ENCODE measurements at places on chromosomes 5 and 9. TPM values are rescaled to one million over a fixed set of nuclear protein-coding genes. Genes with fewer than 3 reads are reported as not detected.

Gene RETREG1
- 13.5 TPM for total RNA-seq

Gene RNF180
- not detected for total RNA-seq

Gene SAP30L
- total RNA-seq = 28.9 TPM

Gene FAM163B
- total RNA-seq = not detected

Gene CTNND2
- 0.21 TPM for total RNA-seq

Gene PRUNE2
- 0.39 TPM for total RNA-seq

Gene GRM6
- not detected for total RNA-seq

Gene TTC23L
- not detected for total RNA-seq

Gene ANKRD18B
- 2.9 TPM for total RNA-seq

Gene RNF224
- total RNA-seq = not detected

Gene DENND1A
- total RNA-seq = 22.8 TPM

Gene SPINK7
- total RNA-seq = not detected

- ATAC-seq = no peak
Observed at GRCh38 chr9:76913467-76913866, 7.6 kb upstream of the PRUNE2 start.

- ATAC-seq = no peak
Observed at GRCh38 chr5:171481571-171482433, 62.4 kb downstream of the FGF18 start.

DNA sequence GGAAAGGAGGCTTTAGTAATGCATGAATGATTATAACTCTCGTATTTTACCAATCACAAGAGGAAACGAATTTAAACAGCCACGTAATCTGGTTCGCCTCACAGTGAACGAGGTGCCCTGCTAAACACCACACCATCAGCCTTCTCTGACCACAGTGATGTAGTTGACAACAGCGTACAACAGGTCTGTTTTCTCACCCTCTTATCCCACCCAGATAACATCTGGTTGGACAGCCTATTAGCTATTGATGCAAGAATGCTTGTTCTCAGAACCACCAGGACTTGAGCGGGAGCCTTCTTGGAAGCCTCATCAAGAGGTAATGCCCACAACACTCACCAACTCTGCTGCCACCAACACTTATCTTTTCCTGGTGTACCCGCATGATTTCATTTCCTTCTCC lies 23.3 kb downstream of the SLC1A3 start:
- no peak for ATAC-seq

DNA sequence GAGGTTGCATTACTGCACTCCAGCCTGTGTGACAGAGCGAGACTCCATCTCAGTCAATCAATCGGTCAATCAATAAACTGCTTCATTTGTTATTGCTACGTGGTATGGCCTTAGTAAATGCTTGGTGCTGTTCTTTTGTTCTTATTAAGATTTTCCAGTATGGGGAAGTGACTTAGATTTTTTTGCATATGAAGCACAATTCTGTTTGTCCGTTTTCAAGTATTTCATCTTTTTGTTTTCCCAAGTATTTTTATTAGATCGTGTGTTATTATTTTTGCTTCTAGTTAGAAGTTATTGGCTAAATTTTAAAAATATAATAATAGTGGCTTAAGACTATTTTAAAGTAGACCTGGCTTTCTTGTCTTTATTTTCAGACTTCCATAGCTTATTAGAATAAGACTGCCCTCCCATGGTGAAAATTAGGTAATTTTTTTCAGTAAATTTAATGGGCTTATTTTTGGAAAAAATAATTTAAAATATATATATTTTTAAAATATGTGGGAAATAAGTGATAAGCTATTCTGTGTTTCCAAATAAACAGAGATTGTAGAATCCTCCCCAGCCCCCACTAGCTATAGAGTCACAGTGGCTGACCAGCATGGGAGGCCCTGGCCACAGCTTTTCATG lies 14.7 kb upstream of the OMD start:
- no peak for ATAC-seq

GRCh38 chr9:124456341-124457078 lies 6.3 kb downstream of the ADGRD2 start:
- ATAC-seq = no peak

DNA sequence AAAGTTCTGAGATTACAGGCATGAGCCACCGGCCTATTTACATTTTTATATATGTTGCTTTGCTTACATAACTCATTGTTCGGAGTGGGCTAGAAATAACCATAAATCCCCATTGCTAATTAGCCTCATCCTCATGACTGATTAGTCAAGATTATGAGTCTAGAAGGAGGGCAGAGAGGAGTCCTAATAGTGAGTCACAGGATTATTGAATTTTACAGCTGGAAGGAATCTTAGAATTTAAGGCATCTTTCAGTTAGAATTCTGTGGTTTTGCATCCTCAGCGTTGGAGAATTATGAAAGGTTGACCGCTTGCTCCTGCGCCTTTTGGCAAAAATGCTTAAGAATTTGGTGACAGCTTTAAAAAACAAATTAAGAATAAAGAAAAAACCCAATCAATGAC lies 2.6 kb upstream of the PBX3 start:
- no peak for ATAC-seq

- ATAC-seq = no peak
Observed at GRCh38 chr9:72431036-72431435, 66.0 kb upstream of the ZFAND5 start.

GRCh38 chr5:157168286-157168685 lies 2.2 kb upstream of the GARIN3 start:
- ATAC-seq = no peak

DNA sequence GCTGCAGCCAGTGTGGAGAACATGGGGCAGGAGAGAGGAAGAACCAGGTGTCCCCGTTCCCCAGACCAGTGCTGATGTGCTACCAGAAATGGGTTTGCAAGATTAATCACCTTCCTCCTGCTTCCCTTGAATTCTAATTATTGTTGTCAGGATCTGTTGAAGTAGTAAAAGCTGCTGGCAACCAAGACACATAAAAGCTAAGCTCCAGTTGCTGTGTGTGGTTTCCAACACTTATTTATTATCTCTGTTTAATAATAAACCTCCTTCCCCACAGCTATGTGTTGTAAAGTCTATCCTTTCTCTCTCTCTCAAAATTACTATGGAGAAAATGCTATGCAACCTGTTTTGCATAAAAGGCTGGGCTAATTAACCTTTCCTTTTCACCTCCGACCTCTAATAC lies 2.3 kb upstream of the RETREG1 start:
- ATAC-seq = no peak

DNA sequence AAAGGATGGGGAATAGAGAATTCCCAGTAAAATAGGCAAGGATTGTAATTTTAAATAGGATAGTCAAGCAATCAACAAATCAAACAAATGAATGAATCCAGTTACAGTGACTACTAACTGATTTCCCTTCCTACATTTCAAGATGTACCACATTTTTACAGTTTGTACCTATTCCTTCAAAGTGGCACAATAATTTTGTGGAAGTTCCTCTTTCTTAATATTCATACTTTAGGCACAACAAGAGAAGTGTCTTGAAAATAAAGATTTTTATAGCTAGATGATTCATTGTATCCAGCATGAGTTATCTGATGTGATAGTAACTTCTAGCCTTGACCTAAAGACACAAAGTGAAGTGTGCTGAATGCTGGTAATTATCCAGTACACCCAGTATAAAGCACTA lies 122.2 kb upstream of the ACOT12 start:
- ATAC-seq = no peak

- peak; percentile 99 for ATAC-seq
Observed at GRCh38 chr9:127049044-127049443, 73.4 kb downstream of the ANGPTL2 start.

- no peak for ATAC-seq
Observed at GRCh38 chr9:72188232-72188631, 39.0 kb downstream of the GDA start.

GRCh38 chr5:3343211-3343610 lies 252.4 kb upstream of the IRX1 start:
- ATAC-seq = no peak

GRCh38 chr5:120251898-120252297 lies 212.2 kb upstream of the PRR16 start:
- ATAC-seq = no peak

- ATAC-seq = no peak
Observed at GRCh38 chr5:376799-377325, 55.3 kb downstream of the AHRR start.

DNA sequence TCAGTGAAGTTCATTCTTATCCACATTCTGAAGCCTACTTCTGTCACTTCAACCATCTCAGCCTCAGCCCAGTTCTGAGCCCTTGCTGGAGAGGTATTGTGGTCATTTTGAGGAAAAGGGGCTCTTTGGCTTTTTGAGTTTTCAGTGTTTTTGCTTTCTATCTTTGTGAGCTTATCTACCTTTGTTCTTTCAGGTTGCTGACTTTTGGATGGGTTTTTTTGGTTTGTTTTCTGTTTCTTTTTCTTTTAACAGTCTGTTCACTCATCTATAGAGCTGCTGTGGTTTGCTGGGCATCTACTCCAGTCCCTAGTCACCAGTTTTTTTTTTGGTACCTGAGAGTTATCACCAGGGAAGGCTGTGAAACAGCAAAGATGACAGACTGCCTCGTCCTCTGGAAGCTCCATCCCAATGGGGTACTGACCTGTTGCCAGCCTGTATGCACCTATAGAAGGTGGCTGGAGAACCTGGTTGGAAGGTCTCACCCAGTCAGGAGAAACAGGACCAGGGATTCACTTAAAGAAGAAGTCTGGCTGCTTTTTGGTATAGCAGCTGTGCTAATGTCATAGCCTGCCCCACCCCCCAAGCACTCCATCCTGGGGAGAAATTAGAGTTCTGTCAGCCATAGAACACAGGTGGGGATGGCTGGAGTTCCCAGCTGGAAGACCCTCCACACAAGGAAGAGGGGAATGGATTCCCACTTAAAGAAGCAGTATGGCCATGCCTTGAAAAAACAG lies 138.6 kb upstream of the TSLP start:
- no peak for ATAC-seq

DNA sequence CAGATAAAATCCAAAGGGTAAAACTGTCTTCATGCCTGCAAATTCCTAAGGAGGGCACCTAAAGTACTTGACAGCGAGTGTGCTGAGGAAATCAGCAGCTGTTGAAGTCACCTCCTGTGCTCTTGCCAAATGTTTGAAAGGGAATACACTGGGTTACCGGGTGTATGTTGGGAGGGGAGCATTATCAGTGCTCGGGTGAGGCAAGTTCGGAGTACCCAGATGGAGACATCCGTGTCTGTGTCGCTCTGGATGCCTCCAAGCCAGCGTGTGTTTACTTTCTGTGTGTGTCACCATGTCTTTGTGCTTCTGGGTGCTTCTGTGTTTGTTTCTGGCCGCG lies 727 bp upstream of the ADRB2 start:
- no peak for ATAC-seq

GRCh38 chr9:18989865-18990264 lies 43.1 kb downstream of the SAXO1 start:
- ATAC-seq = no peak

GRCh38 chr9:122032346-122032745 lies 60.8 kb downstream of the TTLL11 start:
- ATAC-seq = no peak

- peak; percentile 18 for ATAC-seq
Observed at GRCh38 chr5:76495870-76496269, 92.8 kb downstream of the IQGAP2 start.

DNA sequence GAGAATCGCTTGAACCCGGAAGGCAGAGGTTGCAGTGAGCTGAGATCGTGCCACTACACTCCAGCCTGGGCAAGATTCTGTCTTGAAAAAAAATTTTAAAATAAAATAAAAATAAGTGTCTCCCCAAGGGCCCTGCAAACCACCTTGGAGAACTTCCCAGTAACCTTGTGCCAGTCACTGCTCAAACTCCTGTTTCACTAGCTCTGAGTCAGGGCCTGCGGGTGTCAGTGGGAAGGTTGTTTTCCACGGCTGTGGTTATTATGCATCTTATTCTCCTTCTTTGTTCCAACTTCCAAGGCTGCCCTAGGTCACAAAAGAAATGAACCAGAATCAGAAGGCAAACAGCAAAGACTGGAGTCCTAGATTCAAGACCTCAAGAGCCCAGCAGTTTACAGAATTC lies 246.7 kb downstream of the ADAMTSL1 start:
- no peak for ATAC-seq

DNA sequence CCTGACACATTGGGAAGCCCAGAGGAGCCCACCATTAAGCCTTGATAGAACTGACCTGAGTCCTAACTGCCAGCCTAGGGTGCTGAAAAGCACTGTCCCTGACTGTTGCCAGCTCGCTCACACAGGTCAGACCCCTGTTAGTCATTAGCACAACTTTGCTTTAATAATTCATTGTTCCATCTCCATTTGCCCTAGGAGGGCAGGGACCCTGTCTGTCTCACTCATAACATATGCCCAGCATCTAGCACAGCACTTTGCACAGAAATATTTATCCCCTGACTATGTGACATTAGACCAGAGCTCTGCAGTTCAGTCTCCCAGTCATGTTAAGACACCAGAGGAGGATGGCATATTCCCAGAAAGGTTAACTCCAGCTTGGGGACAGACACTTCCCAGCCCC lies 61.8 kb upstream of the STXBP1 start:
- no peak for ATAC-seq

DNA sequence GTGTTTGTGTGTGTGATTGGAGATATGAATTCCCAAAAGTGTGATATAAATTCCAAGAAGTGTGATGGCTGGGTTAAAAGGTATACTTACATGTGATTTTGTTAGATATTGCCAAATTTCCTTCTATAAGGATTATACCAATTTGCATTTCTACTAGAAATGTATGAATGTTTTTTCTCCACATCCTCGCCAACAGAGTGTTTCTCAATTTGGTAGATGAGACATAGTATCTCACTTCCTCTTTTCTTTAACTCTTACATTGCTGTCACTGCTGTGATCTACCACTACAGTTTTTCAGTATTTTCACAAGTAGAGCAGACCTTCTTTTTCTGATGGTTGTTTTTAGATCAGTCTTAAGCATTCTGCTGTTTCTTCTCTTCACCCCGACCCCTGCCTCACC lies 111.3 kb downstream of the FER start:
- no peak for ATAC-seq

GRCh38 chr5:64040490-64040889 lies 78.2 kb upstream of the HTR1A start:
- ATAC-seq = no peak

DNA sequence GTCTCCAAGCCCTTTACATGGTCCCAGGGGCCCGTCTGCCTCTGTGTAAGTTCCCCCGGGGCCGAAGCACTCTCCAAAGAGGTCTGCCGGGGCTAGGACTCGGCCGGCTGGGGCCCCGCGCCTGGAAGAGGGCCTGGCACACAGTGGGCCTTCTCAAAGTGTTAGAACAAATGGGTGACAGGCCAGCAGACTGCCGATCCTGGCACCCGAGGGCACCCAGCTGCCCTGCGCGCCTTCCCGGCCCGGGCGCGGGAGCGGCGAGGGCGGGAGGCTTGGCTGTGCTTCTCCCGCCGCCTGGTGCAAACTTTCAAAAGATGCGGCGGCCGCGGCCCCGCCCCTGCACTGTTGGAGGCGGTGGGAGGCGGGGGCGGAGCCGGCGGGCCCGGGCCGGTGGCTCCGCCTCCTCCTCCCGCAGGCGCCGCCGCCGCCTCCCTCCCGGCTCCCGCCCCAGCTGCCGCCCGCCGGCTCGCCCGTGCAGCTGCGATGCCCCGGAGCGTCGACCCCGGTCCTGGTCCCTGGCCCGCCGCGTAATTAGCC lies at the start of gene NEURL1B:
Gene NEURL1B, plus strand, starts transcription at position 442 of the 537 bp plus-strand sequence. CDS start 144 bp downstream, outside the sequence.
- peak; percentile 79 for ATAC-seq

GRCh38 chr5:14582797-14583137 lies 1.2 kb downstream of the OTULINL start:
- no peak for ATAC-seq

- no peak for ATAC-seq
Observed at GRCh38 chr5:147552897-147553296, 43.0 kb upstream of the DPYSL3 start.

- ATAC-seq = no peak
Observed at GRCh38 chr5:157470631-157471030, 10.6 kb downstream of the NIPAL4 start.

All from activated T-helper 17 cell treated with anti-CD3 and anti-CD28 coated beads, Interleukin-2, amount 50 U/mL, for 72 hours (primary cell).